Airway epithelial cell (primary cell): ENCODE measurements at places on chromosomes 1 and 21. TPM values are rescaled to one million over a fixed set of nuclear protein-coding genes. Genes with fewer than 3 reads are reported as not detected.

The NIT1 gene
- 32.2 and 35.6 TPM in 2 replicates for total RNA-seq

The SCYL3 gene
- total RNA-seq, result 3.5 and 5.7 TPM in 2 replicates

The CFAP107 gene
- total RNA-seq, result not detected in 2 replicates

The CD1E gene
- not detected in 2 replicates for total RNA-seq

The RGS13 gene
- total RNA-seq, result not detected in 2 replicates

The NEK2 gene
- 17.3 and 19.6 TPM in 2 replicates for total RNA-seq
